ENCODE measurements at places on chromosomes 11 and 22.

DNA sequence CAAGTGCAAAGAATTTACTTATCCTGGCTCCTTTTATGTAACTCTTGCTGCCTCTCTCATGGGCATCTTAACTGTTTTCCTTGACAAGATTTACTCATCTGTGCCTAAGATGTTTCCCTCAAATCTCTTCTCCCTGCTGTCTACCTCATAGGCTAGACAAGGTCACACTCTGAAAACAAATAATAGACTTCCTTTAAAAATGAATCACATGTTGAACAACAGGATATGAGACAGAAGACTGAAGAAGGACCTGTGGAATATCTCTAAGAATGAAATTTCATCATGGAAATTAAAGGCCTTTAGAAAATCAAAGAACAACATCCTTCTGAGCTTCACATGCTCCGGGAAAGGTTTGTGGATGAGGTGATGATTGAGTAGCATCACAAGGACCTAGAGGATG, 6.0 kb upstream of the SCGB2A2 start:
- no peak for DNase-seq

DNA sequence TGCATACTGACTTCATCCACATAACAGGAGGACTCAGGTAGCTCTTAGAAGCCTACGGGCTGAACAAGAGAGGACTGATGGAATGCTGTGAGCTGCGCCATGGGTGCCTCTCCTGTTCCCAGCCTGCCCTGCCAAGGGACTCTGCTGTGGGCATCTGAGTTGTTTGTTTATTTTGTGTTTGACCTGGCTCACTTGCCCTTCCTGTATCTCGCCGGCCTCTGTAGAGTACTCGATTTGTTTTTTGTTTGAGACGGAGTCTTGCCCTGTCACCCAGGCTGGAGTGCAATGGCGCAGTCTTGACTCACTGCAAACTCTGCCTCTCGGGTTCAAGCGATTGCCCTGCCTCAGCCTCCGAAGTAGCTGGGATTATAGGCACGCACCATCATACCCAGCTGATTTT, 1.8 kb downstream of the TTC38 start:
- no peak for DNase-seq

DNA sequence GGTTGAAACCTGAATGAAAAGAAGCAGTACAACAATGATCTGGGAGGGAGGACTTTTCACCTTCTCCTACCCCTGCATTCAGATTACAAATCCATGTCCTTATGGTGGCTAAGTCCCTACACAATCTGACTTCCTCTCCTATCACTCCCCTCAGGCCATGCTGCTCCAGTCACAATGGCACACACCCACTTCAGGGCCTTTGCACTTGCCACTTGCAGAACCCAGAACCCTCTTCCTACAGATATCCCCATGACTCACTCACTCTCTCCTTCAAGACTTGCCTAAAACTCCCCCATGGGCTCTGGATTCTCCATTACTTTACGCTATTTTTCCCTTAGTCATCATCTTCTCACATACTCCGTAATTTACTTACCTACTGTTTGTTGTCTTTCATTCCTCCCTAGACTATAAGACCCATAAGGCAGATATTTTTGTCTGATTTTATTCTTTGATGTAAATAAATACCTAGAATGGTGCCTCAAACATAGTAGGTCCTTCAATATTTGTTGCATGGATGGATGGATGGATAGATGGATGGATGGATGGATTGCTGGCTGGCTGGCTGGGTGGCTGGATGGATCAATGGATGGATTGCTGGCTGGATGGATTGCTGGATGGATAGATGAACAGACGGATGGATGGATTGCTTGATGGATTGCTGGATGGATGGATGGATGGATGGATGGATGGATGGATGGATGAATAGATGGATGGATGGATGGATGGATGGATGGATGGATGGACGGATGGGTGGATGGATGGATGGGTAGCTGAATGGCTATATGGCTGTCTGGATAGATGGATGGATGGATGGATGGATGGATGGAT, 94.7 kb upstream of the NAV2 start:
- DNase-seq: no peak

DNA sequence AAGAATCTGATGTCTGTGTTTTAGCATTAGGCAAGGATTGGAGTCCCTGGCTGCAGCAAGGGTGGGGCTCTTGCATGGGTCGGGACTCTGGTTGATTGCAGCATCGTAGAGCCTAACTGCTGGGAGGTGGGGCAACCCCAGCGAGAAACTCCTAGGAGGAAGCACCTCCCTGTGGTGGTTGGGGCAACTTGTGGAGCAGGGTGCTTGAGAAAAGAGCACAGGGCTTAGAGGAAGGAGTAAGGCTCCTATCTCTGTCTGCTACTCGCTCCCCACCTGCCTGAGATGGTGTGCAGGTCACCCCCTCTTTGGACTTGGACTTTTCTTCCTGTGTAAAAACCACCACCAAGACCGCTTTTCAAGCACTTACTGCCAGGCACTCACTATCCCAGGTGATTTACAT, 15.6 kb downstream of the SREBF2 start:
- DNase-seq: no peak

GRCh38 chr11:20197881-20198280, 37.6 kb upstream of the DBX1 start:
- no peak for DNase-seq
